Choroid plexus epithelial cell (primary cell): ENCODE measurements at places on chromosomes 13 and 19.

DNA sequence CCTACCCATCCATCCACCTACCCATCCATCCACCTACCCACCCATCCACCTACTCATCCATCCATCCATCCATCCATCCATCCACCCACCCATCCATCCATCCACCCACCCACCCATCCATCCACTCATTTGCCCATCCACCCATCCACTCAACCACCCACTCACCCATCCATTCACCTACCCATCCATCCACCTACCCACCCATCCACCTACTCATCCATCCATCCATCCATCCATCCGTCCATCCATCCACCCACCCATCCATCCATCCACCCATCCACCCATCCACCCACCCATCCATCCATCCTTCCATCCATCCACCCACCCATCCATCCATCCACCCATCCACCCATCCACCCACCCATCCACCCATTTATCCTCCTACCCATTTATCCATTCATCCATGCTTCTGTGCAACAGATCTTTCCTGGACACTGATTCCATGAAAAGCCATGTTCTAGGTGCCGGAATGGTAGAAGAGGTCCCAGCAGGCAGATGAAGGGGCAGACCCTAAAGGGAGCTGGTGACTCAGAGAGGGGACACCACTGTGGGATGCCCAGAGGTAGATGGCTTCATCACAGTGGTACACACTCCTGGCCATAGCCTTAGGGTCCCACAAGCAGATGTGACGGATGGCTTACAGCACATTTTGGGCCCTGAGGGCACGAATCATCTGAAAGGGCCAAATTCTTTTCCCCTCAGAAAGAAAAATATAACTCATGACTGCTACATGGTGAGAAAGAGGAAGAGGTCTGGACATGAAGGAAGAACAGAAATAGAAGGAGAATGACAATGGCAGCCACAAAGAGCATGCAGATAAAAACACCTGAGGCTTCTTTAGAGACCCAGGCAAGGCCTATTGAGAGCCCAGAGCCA is 76.0 kb downstream of the KCTD15 start:
- no peak for DNase-seq

- DNase-seq, result no peak
Measured at GRCh38 chr19:18418029-18418482, 1.1 kb upstream of the SSBP4 start.

GRCh38 chr13:26707122-26708006 is 53.2 kb downstream of the GPR12 start:
- peak; percentile 82 for DNase-seq

- no peak for DNase-seq
Measured at GRCh38 chr19:17741456-17741855, 9.8 kb upstream of the FCHO1 start.

GRCh38 chr13:40145139-40145538 is 489.7 kb downstream of the COG6 start:
- DNase-seq, result no peak

GRCh38 chr19:51551673-51552432 is 19.2 kb upstream of the ZNF175 start:
- no peak for DNase-seq
